ENCODE measurements at places on chromosomes 13 and 19.

DNA sequence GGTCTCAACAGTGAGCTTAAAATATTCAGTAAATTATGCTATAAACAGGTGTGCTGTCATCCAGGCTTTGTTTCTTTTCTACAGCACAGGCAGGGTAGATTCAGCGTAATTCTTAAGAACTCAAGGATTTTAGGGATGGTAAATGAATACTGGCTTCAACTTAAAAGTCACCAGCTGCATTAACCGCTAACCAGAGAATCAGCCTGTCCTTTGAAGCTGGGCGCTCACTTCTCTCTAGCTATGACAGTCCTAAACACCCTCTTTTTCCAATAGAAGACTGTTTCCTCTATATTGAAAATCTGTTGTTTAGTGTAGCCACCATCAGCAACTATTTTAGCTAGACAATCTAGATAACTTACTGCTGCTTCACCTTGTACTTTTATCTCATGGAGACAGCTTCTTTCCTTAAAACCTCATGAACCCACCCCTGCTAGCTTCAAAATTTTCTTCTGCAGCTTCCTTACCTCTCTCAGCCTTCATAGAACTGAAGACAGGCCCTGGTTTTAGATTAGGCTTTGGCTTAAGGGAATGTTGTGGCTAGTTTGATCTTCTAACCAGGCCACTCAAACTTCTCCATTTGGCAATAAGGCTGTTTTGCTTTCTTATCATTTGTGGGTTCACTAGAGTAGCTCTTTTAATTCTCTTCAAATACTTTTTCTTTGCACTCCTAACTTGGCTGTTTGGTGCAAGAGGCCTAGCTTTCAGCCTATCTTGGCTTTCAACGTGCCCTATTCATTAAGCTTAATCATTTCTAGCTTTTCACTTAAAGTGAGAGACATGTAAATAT lies 89.5 kb downstream of the USP12 start:
- no peak for DNase-seq

- DNase-seq, result no peak
Measured at GRCh38 chr13:51811046-51811445, 7.1 kb upstream of the DHRS12 start.

- DNase-seq, result no peak
Measured at GRCh38 chr19:53927739-53928138, 18.7 kb downstream of the CACNG7 start.

GRCh38 chr19:18436671-18437490 lies 1.1 kb downstream of the ISYNA1 start:
- DNase-seq, result peak; percentile 67

DNA sequence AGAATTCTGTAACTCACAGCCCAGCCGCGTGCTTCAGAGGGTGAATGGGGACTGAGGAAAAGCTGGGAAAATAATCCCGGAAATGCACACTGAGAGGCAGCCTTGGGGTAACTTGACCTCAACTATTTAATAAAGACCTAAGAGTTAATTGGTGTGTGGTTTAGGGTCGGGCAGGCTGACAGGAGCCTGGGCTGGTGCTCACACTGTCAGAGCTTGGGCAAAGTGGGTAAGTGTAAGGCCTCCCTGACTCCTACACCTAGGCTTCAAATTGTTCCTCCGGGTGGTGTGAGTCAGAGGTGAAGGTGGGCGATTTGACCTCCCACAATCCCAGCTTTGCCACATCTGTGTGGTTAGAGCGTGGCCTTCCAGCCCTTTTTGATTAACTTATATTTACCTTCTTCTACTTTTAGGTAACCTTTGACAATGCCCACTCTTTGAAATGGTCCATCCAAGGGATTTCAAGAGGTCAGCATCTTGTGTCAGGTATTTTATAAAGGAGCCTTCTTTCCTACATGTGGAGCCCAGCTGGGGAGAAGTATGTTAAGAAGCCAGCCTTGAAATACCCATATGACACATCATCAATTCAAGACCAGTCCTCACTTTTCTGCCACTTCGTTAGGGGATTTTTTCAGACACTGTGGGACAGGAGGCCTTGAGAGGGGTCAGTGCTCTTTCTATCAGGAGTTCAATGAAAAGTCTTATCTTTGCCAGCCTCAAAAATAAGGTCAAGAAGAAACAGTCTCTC lies 114.2 kb downstream of the NUFIP1 start:
- no peak for DNase-seq

DNA sequence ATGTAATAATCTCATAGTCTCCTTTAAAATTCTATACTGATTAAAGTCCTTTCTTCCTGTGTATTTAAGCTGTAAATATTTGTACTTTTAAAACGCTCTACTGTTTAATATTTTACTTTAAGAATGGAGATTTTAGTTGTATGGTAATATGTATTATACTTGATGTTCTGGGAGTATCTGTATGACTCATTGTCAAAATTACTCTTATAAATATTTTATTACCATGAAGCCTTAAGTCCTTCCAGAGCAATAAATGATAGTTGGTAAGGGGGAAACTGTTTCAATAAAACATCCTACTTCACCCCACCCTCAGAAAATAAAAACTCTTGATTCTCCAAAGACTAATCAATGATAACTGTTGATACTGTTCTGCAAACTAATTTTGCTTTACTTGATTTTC lies 6.4 kb downstream of the PCDH9 start:
- DNase-seq, result no peak

- no peak for DNase-seq
Measured at GRCh38 chr13:35789335-35790165, 313.1 kb upstream of the MAB21L1 start.

- no peak for DNase-seq
Measured at GRCh38 chr13:113041896-113042295, 63.7 kb upstream of the F7 start.

GRCh38 chr19:28294395-28294794 lies 918.6 kb downstream of the UQCRFS1 start:
- no peak for DNase-seq

- no peak for DNase-seq
Measured at GRCh38 chr13:47092202-47092601, 195.3 kb upstream of the HTR2A start.

- no peak for DNase-seq
Measured at GRCh38 chr13:99351772-99352171, 44.6 kb upstream of the GPR183 start.

- DNase-seq, result no peak
Measured at GRCh38 chr13:43071824-43072223, 48.4 kb downstream of the DNAJC15 start.

GRCh38 chr13:109647053-109647452 lies 139.3 kb downstream of the IRS2 start:
- no peak for DNase-seq

DNA sequence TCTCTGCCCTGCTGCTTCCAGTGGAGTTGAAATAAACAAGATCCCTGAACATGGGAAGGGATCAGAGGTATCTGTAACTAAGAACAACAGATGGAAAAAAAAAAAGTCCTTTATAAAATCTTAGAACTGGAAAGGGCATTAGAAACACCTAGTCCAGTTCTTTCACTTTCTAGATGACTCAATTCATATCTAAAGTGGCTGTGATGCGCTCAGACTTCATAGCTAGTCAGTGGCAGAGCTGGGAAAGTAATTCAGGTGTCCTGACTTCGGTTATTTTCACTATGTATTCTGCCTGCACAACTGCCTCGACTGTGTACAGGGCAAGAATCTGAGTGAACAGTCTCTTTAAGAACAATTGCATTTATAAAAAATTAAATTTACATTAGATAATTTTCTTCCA lies 151.8 kb upstream of the TMTC4 start:
- no peak for DNase-seq

DNA sequence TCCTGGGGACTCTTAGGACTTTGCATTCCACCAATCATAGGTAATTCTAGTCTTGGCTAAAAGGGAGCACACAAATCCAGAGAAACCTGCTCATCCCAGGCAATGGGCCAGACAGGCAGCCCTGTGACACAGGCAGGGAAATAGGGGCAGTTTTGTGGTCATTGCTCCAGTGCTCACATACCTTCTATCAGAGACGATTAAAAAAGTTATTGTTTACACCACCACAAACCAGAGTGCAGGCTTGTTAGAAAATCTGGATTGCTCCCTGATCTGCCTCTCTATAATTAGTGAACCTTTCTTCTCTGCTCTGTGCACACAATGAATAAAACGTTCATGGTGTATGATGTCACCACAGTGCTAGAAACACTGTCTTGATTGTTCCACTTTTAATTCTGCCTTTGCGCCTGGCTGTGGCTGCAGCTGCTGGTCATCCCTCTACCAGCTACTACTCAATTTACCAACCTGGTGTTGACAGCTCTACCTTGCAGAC lies 121.6 kb upstream of the SPATA13 start:
- no peak for DNase-seq

DNA sequence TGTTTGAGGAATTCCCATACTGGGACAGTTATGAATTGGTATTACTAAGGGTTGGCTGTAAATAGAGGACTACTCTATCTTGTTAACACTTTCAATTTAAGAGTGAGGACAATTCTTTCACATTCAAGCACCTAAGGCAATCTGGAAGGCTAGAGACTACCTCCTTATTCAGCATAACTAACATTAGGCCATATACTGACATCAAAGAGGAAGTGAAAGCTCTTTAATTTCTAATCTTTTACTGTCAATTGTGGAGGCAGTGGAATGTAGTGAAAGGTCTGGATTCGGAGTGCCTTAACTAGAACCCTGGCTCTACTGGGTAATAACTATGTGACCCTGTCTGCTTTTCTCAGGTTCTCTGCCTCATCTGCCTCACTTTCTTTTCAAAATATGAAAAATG lies 134.0 kb downstream of the UFM1 start:
- DNase-seq, result no peak

GRCh38 chr13:87674247-87674738 lies 3.1 kb downstream of the SLITRK5 start:
- no peak for DNase-seq

- peak; percentile 22 for DNase-seq
Measured at GRCh38 chr13:25901460-25902376, 150.1 kb downstream of the SHISA2 start.

DNA sequence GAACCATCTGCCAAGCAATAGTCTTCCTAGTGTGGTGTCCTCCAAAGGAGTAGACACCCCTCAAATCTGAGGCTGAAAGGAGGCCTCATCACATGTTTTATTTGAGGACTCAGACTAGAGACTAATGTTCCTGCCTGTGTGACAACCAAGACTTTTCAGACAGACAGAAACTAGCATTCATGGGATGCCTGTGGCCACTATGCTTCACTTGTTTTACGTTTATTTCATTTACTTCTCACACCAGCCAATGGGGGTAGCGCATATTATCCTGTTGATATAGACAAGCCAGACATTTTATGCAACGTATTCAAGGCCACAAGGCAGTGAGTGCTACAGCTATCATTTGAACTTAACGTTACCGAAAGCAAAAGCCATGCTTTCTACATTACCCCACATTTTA lies 391.7 kb upstream of the HTR2A start:
- no peak for DNase-seq

DNA sequence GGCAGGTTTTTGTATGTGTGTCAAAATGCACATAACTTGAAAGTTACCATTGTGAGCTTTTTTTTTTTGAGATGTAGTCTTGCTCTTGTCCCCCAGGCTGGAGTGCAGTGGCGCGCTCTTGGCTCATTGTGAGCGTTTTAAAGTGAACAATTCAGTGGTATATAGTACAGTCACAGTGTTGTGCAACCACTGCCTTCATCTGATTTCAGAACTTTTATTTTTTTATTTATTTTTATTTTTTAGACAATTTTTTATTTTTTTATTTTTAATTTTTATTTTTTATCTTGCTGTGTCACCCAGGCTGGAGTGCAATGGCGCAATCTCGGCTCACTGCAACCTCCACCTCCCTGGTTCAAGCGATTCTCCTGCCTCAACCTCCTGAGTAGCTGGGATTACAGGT lies 15.0 kb downstream of the SLC25A42 start:
- no peak for DNase-seq

DNA sequence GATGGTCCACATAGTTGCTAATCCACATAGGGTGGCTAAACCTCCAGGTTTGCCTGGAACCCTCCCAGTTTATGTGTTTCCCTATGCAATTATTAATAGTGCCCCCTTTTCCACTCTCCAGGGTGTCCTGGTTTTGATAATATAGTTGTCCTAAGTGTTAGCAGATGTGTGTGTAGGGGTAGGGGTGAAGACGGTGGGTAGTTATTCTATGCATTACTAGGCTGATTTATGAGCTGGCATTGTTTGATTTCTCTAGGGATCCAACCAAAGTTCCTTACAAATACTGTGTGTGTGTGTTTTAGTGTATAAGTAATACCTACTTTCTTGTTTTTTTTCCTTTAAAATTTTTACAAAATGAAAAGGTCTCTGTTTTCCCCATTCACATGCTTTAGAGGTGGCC lies 21.1 kb downstream of the GTF2F2 start:
- no peak for DNase-seq

DNA sequence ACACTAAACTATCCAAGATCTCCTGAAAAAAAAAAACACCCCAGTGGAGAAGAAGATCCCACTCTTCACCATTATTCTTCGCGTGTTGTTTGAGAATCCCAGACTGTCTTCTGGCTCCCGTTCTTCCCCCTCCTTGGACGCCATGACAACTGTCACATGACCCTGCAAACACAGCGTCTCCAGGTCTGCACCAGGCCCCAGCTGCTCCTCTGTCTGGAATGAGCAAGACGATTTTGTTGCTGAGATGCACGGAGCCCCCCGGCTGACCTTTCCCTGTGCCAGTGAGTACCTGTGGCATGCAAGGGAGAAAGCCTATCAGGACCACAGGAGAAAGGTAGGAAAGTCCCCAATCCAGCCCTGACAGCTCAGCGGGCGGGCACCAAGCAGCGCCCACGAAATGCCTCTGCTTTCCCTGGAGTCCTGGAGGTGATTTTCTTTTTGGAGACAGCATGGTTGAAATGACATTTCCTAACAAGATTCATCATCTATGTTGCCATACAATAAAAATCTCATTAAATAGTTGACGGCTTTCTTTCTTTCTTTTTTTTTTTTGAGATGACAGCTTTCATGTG lies at the start of gene CFAP97D2:
CFAP97D2 (plus strand) TSS at position 171 of the 572 bp plus-strand sequence; CDS start at position 245, 74 bp downstream.
- DNase-seq, result no peak

- DNase-seq, result no peak
Measured at GRCh38 chr19:46630586-46631205, 5.3 kb downstream of the GNG8 start.

- DNase-seq, result no peak
Measured at GRCh38 chr19:29882719-29883105, 59.3 kb upstream of the URI1 start.

DNA sequence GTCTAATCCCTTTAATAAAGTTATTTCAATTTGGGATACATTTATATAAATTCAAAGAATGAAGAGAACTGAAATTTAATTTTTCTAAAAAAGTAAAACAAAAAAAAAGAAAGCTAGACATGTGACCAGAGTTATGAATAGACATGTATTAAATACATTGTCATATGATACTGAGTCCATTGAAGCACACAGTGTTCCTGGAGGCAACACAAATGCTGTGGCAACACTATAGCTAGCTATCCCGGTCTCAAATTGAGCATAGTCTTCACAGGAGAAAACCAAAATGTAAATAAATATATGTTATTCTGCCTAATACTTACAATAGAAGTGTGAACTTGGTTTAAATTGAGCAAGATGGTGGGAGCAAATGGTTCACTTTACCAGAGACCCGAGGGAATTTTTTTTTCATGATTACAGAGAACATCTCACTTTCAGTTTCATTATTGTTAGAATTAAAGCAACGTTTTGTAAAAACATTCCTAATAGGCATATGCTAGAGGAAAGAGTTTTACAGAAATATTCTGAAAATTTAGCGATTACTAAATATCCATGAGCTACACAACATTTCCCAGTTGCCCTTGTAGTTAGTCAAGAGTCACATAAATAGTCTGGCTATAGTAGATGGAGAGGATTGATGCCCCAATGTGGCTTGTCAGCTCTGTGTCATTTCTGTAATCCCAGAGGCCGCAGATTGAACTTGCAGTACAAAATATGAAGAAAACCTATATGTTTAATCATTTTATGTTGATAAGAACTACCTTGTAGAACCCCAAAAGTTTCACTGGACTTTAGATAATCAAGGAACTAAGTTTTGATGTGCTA lies 775.7 kb upstream of the SPRY2 start:
- DNase-seq, result no peak

- DNase-seq, result no peak
Measured at GRCh38 chr19:2332341-2333026, 4.0 kb downstream of the SPPL2B start.
